ENCODE measurements at places on chromosomes 5 and 9.

DNA sequence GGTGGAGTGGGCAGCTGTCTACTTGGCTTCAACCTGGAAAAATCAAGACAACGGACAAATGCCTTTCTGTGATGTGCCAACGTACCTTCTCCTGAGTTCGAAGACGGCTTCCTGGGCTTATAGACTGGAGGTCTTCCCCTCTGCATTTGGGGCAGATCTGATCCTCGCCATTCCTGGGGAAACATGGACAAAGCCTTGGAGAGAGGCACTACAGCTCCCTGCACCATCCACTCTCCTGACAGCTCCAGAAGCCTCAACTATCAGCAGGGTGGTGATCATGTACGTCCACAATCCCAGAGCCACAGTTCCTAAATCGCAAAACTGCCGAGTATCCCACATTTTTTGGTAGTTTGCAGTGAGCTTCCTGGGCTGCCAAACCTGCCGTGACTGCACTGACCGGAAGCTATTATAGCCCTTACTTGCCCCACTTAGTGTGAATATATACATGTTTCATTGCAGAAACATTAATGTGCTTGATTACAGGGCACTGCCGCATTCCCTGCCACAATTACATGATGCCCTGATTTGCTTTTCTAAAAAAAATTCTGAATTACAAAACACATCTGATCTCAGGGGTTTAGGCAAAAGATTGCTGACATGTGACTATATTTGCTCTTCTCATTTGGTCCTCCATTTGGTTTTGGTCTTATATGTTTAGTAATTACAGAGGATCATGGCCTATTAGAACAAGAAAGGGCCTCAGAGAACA is 2.8 kb downstream of the TRAF1 start:
- no peak for DNase-seq

- DNase-seq, result no peak
These were observed 232.5 kb downstream of the NR3C1 start for GRCh38 chr5:143170977-143171376.

GRCh38 chr9:136321561-136321960 is 5.8 kb upstream of the GPSM1 start:
- DNase-seq, result no peak

DNA sequence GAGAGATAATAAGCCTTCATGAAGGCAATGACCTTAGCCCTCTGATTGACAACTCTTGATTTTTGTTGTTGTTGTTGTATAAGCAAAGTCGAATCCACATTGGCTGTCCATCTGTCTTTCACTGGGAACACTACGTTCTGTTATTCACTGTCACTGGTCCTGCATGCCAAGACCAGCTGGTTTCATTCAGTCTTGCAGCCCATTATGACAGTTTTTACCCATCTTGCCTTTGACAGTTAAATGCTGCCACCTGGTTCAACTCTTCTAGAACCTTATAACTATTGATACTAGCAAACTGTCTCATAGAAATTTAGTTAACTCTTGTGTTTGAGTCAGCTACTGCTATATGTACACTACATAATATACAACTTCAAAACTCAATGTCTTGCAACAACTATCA is 382.3 kb upstream of the CDH10 start:
- DNase-seq, result no peak

- no peak for DNase-seq
These were observed 20.7 kb upstream of the ERMP1 start for GRCh38 chr9:5853617-5854016.

DNA sequence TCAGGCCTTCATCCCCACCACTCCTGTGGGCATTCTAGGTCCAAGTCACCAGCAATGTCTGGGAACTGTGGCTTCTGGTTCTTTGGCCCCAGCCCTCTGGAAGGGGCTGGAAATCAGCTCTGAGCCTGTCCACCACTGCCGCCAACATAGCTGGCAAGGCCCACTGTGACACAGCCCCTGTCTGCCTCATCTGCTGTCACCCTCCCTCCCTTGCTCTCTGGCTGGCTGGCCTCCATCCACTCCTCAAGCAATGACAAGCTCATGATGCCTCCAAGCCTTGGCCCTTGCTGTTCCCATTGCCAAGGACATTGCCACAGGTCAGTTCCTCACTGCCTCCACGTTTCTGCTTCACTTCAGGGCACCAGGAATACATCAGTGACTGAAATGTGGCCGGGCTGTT is 93.7 kb downstream of the LHX2 start:
- no peak for DNase-seq

DNA sequence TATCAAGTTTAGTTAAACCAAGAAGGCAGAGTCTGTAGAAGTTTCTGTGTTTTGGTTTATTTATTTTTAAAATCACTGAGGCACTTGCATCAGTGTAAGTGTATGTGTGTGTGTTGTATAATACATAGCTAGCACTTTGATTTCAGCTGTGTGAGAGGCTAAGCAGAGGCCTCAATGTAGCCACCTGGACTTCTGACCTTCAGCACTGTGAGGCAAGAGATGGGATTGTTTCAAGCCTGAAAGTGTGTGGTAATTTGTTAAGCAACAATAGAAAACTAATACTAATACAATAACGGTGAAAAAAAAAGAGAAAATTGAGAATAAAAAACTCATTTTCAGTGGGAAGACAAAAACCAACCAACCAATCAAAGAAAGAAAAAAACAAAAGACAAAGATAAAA is 327.3 kb downstream of the CDH18 start:
- no peak for DNase-seq

GRCh38 chr5:122705851-122706250 is 69.0 kb upstream of the SNX2 start:
- no peak for DNase-seq

DNA sequence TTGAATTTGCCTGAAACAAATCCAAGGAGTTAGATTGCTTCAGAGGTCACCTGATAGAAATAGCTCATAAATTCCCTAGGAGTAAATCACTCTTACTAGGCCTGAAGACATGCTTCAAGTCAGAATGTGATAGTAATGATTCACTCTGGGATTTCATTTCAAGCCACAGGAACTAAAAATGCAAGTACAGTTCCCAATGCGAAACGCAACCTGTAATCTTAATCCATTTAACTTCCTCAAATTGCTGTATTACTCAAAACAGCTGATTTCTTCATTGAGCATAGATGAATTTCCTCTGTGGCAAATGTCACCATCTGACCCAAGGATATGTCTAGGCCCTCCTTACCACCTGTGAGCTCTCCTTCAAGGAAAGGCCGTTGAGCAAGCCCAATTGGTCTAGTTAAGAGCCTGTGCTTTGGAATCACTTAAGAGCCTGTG is 32.1 kb upstream of the IL6ST start:
- no peak for DNase-seq

GRCh38 chr9:17578911-17579793 is at the start of gene SH3GL2:
Gene SH3GL2 (plus strand): TSS chr9:17579066.
- DNase-seq, result no peak

GRCh38 chr9:21688108-21689102 is 114.0 kb upstream of the MTAP start:
- no peak for DNase-seq

DNA sequence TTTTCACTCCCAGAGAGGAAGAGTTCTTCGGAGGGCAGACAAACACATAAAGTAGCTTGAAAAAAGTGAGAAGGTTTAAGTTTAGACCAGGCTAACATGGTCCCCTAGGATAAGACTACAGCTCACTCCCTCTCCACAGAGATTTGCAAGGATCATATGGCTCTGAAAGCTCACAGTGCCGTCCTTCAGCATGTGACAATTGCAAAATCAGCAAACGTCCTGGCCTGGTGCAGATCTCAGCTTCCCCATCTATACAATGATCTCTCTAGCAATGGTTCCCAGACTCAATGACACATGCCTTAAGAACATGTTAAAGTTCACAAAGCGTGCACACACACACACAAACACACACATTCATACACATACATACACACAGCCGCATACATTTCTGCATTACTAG is 327.6 kb downstream of the ACTL7B start:
- no peak for DNase-seq

DNA sequence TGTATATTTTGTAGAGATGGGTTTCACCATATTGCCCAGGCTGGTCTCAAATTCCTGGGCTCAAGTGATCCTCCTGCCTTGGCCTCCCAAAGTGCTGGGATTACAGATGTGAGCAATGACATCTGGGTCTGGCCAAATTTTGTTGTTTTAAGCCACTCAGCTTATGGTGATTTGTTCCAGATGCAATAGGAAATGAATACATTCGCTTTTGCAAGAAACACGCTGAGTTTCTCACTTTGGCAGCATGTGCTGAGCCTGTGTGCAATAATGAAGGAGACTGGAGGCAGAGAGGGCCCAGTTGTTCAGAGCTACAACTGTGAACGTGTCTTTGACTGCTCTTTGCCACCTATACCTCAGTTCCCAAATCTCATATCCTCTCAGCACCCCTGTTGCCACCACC is 56.4 kb downstream of the KIF4B start:
- DNase-seq, result no peak

- DNase-seq, result no peak
These were observed 72.9 kb downstream of the ZNF618 start for GRCh38 chr9:113948891-113949570.

DNA sequence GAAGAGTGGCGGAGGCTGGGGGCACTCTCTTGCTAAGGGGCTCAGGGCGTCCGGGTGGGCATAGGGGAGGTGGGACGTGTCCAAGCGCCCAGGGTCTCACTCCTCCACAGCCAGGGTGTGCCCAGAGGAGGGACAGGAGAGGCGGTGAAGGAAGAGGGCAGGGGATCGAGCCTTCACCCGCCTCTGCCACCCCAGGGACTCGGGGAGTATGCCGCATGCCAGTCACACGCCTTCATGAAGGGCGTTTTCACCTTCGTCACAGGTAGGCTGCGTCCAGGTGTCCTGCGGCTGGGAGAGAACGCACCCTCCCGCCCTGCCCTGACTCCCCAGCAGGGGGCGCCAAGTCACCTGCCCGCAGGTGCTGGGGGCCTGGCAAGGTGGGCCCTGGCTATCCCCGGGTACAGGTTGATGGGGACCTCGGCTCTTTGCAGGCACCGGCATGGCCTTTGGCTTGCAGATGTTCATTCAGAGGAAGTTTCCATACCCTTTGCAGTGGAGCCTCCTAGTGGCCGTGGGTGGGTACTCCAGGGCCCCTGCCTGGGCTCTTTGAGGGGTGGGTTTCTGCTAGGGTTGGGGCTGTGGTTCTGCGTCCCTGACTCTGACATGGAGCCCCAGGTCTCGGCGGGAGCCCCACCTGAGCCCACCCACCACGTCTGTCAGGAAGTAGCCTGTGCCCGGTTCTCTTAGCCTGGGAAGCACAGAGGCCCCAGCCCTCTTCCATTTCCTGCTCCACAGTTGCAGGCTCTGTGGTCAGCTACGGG is 552 bp downstream of the TMEM141 start:
- DNase-seq, result peak; percentile 60

GRCh38 chr9:122180633-122181032 is 20.9 kb downstream of the MORN5 start:
- DNase-seq, result no peak

- DNase-seq, result no peak
These were observed 97.4 kb upstream of the MAST4 start for GRCh38 chr5:66498791-66499207.

GRCh38 chr9:114250235-114250568 is 72.7 kb upstream of the ORM1 start:
- no peak for DNase-seq

Data from effector CD4-positive, alpha-beta T cell (primary cell).